ENCODE measurements at places on chromosomes 16 and 17.

GRCh38 chr17:73058022-73058421, 34.5 kb downstream of the SLC39A11 start:
- DNase-seq: no peak

- DNase-seq: no peak
These were observed 22.5 kb downstream of the NPRL3 start for GRCh38 chr16:116015-116414.

- no peak for DNase-seq
These were observed 9.5 kb upstream of the MRPL12 start for GRCh38 chr17:81693509-81694210.

DNA sequence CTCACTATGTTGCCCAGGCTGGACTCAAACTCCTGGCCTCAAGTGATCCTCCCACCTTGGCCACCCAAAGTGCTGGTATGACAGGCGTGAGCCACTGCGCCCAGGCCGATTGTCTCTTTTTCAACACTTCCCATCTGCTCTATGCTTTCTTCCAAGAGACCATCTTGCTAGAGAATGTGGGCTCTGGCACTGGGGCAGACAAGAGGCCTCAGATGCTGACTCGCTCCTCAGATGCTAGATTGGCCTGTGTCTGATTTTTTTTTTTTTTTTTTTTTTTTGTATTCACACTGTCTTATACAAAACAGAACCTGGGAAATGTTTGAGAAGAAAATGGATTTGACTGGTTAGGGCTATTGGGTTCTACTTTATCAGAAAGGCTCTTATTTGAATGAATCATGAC, 58.2 kb downstream of the CYB5D2 start:
- DNase-seq: no peak

- DNase-seq: no peak
These were observed 30.9 kb downstream of the LRRC36 start for GRCh38 chr16:67357561-67357960.
